GM04503 (cell line): ENCODE measurements at places on chromosomes 5 and 9.

DNA sequence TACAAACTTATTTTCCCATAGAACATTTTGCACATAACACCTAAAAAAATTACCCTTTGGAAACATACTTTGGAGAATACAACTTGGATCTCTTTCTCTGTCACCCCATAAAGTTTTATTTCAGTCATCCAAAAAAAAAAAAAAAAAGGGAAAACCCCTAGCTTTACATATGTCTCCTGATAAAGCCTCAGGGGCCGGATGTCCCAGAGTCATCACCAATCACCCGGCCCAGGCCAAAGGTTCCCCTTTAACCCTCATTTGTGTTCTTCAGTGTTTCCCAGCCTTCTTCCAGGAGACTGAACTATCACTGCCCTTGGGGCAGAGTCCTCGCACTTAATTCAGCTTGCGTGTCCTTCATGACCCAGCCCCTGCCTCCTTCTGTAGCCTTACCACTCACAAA, 28.8 kb downstream of the ANXA6 start:
- DNase-seq = no peak

- DNase-seq = no peak
Observed at GRCh38 chr5:2710910-2711309, 40.6 kb downstream of the IRX2 start.

DNA sequence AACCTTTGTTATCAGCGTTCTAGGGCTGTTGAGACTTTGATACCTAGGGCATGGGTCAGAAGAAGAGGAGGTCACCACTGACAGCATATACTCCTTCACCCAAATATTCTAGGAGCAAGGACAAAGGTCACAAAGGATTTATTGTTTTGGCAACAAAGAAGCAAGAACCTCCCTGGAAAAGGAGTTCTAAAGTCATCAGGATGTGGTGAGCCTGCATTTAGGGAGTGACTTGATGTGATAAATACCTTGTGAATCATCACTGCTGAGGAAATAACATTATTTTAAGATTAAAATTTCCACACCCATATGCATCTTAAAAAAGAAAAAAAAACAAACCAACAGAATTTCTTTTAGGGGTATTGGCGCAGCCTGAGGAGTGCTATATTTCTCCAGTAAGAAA, 13.9 kb downstream of the IFNA1 start:
- DNase-seq = peak; percentile 25

GRCh38 chr5:14595891-14596290, 14.3 kb downstream of the OTULINL start:
- DNase-seq = no peak

- no peak for DNase-seq
Observed at GRCh38 chr5:20615888-20616563, 628.0 kb upstream of the CDH18 start.

DNA sequence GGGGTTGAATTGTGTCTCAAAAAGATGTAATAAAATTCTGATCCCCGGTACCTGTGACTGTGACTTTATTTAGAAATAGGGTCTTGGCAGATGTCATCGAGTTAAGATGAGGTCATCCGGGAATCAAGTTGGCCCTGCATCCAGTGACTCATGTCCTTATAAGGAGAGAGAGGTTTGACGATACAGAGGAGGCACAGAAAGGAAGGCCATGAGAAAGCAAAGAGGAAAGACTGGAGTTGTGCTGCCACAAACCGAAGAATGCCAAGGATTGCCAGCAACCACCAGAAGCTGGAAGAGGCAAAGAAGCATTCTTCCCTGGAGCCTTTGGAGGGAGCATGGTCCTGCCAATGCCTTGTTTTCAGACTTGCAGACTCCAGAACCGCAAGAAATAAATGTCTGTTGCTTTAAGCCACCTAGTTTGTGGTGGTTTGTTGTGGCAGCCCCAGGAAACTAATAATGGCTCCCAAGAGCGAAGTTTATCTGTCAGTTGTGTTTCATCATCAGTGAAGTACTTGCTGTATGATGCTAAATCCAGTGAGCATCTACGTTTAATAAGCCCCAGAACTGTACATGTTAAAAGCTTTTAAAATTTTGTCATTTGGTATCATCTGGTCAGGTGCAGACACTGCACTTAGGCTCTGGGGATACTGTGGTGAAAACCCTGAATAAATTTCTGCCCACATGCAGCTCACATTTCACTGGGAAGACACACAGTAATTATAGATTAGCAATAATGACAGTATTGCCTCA, 114.8 kb downstream of the TLE4 start:
- peak; percentile 90 for DNase-seq

- DNase-seq = no peak
Observed at GRCh38 chr9:34089311-34089710, 37.2 kb downstream of the DCAF12 start.

- DNase-seq = no peak
Observed at GRCh38 chr5:39800042-39800601, 375.3 kb upstream of the DAB2 start.

DNA sequence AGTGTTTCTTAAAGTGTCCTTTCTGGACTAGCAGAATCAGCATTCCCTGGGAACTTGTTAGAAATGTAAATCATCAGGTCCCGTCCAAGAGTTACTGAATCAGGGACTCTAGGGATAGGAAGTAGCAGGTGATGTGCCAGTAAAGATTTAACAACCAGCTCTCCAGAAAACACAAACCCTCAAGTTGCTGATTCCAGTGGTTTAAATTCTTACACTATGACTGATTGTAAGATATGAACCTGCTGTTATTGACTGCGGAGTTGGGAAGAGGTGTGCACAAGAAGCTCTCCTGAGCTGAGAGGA, 39.1 kb upstream of the BASP1 start:
- DNase-seq = no peak

GRCh38 chr5:89055015-89055694, 172.2 kb upstream of the MEF2C start:
- DNase-seq = no peak

DNA sequence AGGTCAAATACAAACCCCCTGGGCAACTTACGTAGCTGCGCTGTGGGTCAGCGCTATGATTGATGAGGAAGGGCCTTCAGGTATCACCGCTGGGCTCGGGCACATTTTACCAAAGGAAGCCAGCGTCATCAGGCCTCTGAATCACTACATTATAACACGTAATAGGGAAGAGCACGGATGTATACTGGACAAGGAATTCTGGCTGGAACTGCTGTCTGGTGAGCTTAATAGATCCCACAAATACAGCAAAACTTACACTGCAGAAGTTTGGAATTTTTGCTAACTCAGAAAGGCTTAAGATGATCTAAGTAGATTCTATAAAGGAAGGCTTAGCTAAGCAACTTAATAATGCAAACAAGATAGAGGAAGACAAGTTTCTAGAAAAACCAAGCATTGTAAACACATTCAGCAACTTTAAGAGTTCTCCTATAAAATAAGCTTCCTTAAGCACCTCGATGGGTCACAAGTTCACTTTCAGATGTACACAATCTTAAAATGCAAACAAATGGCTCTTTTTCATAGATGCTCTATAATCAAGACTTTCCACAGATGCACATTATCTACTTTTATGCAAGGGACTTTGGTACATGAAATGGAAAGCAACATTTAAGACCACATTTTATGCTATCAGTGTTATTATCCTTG, 360.1 kb upstream of the PANK3 start:
- DNase-seq = no peak

DNA sequence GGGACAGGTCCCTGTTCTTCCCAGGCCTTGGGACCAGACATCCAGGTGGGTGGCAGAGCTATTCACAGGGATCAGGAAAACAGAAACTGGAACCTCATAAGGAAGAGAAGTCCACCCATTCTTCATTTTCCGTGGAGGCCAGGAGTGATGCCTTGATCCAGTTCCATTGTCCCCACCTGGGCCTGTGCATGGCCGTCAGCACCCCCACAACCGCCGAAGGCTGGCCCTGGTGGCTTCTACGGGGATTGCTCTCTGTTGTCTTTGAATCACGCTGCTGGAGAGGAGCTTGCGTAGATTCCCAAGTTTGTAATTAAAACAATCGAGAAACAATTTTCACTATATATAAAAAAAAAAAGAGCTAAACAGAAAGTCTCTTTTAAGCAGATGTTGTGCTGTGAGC, 134.4 kb downstream of the MVB12B start:
- DNase-seq = no peak

DNA sequence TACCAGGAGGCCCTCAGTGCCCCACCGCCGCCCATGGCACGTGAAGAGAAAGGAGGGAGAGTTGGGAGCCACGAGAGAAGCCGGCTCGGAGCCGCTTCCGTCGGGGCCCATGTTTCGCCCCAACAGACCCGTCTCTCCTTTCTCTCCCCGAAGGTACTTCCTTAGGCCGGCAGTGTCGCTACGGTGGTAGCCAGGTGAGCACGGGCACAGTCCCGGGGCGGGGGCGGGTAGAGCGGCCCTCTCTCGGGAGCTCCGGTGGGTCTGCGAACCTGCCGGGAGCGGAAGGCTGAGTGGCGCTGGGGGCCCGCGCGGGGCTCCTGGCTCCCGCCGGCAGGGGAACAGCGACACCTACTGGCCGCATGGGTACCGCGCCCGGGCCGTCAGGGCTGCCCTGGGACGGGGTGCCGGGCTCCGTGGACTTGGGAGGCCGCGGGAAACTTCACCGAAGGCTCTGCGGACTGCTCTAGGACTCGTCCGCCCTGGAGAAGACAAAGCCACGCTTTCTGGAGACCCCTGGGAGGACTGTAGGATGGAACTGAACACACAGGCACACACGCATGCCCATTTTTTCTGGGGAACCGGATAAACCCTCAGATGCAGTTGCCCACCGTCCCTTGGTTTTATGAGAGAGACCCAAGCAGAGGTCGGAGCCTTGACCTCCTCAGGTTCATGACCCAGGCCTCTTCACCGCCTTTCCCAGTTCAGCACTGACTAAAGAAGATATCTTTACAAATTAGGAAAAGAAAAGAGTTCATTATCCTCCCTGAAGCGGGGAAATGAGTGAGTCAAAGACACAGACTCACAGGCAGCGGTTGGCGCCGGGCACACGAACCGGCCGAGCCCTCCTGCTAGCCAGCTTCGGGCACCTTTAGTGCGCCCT, 202.5 kb downstream of the MEF2C start:
- DNase-seq = no peak

GRCh38 chr5:28914297-28914696, 1875.9 kb upstream of the CDH9 start:
- no peak for DNase-seq

GRCh38 chr5:35741126-35741716, 115.5 kb upstream of the IL7R start:
- peak; percentile 70 for DNase-seq

- DNase-seq = no peak
Observed at GRCh38 chr5:111347021-111347420, 122.8 kb downstream of the CAMK4 start.

DNA sequence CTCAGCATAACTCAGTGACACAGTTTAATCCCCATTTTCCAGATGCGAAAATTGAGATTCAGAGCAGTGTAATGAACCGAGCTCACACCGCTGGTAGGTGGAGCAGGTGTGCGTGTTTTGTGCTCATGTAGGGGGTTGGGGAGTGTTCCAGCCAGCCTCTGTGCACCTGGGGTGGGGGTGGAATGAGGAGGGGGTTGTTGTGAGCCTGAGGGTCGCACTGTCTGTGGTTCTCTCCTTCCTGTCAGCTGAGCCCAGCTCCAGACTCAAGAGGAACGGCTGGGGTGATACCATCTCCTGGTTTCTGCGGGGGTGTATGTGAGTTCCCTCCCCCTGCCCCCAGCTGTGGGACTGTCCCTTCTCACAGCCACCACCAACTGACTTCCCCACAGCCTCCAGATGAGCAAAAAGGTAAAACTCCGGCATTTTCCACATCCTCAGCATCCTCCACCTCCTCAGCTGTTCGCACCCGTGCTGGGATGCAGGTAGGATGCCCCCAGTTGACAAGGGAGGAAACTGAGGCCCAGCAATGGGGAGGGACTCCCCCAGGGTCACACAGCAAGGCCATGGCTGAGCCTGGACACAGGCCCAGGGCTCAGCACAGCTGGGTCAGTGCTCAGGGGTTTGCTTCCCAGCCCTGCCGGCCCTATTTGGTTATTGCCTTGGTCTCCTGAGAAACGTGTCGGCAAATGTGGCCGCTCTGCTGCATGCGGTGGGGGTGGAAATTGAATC, 2.1 kb downstream of the SH2D3C start:
- DNase-seq = no peak

DNA sequence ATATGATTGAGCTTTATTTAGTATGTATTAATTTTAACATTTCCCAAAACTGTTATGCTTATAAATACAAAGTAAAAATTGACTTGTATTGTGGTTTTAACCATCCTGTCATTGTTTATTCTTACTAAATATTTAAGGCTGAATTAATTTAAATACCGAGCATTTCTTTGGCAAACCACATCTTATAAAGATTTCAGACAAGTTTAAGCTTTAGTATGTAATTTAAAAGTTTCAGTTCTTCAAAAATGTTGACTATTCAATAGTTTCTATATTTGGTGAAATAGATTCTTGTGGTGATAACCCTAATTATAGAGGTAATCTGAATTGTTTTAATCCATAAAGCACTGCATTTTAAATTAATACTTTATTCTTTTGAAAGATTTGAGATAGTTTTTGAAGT, 65.5 kb downstream of the CCNH start:
- no peak for DNase-seq

DNA sequence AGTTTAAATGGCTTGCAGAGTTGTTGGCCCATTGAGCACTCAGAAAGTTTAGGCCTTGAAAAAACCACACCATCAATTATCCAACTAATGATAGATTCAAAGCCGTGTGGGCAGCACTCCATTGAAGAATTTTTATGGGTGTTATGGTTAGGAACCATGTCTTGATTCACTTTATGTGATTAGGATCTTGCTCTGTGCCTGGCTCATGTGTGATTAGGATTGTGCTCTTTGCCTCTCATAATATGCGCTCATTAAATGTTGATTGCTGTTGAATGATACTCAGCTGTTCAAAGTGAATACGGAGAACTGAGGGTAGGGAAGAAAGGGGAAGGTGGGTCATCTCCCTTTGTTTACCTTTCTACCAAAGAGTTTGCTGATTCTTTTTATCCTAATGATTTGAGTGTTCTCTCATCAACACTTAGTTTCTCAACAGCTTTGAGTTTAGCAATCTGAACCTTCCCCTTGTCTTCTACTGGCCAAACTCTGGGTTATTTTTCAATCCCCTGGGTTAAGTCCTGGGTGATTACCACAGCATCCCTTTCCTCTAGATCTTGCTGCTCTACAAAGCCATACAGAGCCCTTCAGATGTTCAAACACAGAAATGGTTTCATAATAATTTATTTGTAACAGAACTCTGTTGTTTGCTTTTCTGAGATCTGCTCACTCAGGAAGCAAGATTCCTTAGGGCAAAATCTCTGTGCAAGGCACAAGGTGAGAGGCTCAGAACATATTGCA, 668.8 kb upstream of the RGMB start:
- DNase-seq = no peak

- no peak for DNase-seq
Observed at GRCh38 chr5:150175536-150175935, 9.0 kb downstream of the CDX1 start.

DNA sequence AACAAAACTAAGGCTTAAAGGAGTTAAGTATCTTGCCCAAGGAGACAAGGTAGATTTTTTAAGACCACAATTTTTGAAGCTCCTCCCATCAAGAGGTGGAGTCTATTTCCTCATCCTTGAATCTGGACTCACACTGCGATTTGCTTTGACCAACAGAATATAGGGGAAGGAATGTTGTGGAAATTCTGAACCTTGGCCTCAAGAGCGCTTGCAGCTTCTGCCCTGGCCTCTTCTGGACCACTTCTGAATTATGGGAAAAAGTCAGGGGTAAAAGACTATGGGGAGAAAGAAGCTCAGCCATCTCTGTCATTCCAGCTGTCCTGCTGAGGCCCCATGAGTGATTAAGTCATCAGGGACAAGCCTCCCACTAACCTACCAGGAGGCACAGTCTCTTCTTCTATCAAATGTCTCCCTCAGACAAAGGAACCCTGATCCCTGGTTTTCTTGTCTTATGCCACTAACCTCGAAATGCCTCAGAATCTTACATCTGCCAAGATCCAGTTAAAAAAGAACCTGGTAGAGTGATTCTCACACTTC, 25.9 kb downstream of the MAPKAP1 start:
- no peak for DNase-seq

GRCh38 chr5:55636177-55636576, 75.9 kb downstream of the SLC38A9 start:
- no peak for DNase-seq
